HS-27A (cell line): ENCODE measurements at places on chromosomes 3 and 15.

DNA sequence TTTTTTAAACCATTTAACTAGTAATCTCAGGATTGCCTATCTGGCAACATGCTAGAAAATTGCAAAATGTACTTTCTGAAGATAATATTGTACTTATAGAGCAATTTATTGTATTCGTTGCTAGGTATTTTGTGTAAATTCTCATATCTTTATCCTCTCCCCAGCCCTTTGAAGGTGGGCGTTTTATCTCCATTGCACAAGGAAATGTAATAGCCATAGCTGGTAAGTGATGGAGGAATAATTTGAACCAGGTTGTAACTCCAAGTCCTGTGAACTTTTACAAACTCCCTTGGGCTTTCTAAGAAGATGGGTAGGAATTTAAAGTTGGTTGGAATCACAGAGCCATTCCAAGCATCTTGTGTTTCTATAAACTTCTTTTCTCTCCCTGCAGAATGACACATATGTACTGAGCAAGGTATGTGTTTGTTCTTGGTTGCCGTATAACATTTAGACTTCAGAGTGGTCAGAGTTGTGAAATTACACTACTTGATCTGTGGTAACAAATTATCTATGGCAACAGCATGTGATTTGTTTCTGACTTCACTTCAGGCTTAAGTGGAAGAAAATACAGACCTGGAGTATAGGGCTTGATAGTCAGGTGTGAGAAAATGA, 170.9 kb downstream of the AKAP13 start:
- DNase-seq = no peak

- no peak for DNase-seq
These were observed 33.3 kb upstream of the MEIS2 start for GRCh38 chr15:37133602-37134001.

DNA sequence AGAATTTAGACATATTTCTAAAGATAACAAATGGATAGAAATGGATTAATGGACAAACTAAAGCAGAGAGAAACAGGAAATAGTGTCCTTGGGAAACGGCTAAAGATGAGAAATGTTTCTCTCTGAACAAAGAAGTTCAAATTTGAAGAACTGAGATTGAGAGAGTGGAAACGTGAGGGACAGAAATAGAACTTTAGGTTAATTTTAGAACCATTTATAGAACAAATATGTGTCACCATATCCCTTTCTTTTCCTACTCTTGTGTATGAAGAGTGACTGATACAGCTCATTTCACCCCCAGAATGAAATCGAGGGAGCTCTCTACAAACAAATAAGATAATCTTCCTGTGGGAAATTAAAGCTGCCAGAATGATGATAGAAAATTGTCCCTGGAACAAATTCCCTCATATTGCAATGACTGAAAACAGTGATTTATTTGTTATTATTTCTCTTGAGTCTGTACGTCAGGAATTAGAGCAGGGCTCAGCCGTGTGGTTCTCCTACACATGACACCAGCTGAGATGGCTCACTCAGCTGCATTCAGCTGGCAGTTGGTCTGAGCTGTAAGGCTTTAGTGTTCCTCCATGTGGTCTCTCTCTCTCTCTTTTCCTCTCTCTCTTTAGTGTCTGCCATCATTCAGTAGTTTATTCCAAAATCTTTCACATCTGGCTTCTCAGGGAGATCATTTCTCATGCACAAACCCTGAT, 46.6 kb upstream of the ARPP21 start:
- no peak for DNase-seq

DNA sequence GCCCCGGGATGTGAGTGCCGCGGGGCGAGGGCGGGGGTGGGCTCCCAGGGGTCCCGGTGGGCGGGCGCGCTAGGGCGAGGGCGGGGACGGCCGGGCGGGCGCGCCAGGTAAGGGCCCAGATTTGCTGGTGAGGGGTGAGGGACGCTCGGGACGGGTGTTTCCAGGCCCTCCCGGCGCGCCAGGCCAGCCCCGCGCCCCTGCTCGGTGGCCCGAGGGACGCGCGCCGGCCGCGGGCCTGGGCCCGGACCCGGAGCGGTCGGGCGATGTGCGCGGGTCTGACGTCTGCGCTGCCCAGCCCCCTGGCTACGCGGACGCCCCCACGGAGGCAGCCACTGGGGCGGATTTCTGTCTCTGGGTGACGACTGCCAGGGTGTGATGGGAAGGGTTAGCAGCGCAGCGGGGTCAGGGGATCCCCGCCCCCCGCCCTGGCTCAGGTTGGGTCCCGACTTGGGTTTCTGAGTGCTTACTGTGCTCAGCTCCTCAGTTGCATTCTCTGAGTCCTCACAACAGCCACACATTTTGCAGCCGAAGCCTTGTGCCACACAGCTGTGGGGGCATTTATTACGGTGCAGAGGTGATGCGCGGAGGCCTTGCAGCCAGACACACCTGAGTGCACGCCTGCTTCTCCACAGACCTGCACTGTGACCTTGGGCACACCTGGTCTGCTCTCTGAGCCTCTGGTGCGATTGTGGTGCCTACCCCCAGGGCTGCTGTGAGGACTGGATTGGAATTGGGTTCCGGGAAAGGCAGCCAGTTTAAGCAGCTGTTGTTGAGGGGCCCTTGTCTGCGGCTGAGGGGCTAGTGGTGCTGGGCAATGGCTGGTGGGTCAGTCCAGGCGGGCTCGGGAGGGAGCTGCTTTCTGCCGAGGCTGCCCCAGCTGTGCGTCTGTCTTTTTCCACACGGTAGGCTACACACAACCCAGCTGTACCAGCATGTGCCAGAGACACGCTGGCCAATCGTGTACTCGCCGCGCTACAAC, 523 bp downstream of the HDAC11 start:
- DNase-seq = no peak

DNA sequence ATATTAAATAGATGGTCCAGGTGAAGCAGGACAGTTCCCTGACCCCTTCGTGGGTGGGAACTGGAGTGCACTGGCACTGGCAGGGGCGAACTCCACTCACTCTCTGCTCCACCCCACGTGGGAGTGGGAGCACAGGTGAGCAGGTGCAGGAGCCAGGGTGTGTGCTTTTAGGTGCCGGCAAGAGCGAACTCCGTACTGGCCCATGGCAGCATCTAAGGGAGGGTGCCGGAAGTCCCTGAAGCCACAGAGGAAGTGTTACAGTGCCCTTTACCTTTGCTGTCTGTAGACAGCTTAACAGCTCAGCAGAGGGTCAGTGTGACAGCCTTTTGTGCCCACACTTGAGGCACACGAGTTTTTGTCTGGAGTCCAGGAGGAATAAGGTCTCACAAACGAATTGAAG, 26.7 kb upstream of the PIAS1 start:
- no peak for DNase-seq

DNA sequence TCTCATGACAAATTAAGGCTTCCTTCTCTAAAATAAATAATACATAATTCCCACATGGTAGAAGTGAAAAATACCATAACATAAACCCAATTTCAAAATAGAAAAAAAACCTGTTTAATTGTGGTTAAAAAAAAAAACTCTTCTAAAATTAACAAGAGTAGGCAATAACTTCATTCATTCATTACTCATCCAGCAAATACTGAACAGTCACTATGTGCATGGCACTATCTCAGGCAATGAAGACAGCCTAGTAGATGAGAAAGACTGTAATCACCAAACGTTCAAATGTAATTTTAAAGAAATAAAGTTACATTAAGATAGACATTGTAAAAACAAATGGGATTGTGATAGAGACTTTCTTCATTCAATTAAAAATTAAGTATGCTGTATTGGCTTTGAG, 43.4 kb downstream of the TFDP2 start:
- DNase-seq = no peak

DNA sequence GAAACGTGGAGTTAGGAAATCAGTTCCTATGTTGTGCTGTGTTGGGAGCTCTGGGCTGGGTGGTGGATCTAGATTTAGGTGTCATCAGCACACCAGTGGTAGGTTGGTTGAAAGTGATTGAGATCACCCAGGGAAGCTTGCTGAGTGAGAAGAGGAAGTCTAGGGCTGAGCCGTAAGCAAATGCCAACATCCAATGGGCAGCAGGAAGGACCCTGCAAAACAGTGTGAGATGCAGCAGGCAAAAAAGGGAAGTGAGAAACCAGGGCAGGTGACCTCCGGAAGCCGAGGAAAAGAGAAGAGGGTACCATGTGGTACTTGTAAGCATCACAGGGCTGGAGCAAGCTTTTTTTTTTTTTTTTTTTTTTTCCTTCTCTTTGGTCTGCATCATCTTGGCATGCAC, 15.9 kb upstream of the COPG1 start:
- DNase-seq = no peak
